ENCODE measurements at places on chromosomes 5 and 9.

DNA sequence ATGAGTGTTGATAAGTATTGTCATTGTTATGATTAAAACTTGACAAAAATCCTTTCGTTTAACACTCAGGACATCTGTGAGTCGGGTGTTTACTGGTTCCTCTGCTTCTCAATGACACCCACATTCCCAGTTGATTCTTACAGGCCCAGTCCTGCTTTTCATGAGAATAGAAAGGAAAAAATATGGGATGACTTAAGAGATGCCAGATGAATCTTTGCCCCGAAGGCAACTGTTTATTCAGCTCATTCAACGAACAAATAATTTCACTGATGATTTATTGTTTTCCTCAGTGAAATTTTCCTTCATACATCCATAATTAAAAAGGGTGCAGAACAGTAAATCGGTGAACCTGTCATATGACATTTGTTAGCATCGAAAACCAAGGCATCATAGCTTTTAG, 452.4 kb upstream of the WWC1 start:
- no peak for DNase-seq

- DNase-seq = peak; percentile 70
Observed at GRCh38 chr5:6202149-6202967, 176.0 kb downstream of the MED10 start.

- no peak for DNase-seq
Observed at GRCh38 chr5:95374061-95374460, 17.1 kb upstream of the FAM81B start.

GRCh38 chr9:136228107-136228875, 17.3 kb downstream of the QSOX2 start:
- DNase-seq = no peak

DNA sequence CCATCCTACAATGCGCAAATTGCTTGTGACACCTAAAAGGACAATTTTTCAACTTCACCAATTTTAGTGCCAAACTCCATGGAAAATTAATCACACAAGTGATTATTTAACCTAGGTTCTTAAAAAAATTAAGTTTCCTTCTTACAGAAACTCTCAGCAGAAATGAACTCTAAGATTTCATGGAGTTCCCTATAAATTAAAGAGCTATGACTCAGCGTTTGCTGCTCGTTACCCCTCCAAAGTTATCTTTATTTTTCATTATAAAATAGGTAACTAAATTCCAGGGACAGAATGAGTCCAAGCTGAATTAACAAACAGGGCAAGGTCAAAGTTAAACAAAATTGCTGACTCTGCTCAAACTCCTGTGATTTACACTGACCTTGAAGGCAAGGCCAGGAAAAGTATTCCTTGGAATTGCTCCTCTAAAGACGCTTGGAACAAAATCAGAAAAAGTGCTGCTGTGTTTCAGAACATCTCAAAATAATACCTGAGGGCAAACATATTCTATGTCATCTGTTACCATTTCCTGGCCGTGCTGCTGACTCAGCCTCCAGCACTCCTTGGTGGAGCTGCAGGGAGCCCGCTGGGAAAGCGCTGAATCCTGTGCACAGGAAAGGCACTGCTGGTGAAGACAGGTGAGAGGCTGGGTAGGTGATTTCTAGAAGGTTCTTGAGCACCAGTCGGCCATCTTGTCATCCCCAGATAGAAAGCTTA, 2.5 kb upstream of the CMBL start:
- DNase-seq = no peak

- no peak for DNase-seq
Observed at GRCh38 chr9:110156416-110156815, 51.5 kb downstream of the C9orf152 start.

GRCh38 chr5:142571371-142571770, 114.5 kb downstream of the FGF1 start:
- no peak for DNase-seq

All from NCI-H774 (cell line).